ENCODE measurements at places on chromosomes 12 and 14. TPM values are rescaled to one million over a fixed set of nuclear protein-coding genes. Genes with fewer than 3 reads are reported as not detected.
A peak's percentile ranks its signal among the peaks of the same experiment; 100 is the strongest.

EML1 gene
- total RNA-seq = 35.3 TPM

FBXO21 gene
- total RNA-seq = 37.8 TPM

SLC10A1 gene
- not detected for total RNA-seq

VCPKMT gene
- 6.1 TPM for total RNA-seq

CELA1 gene
- total RNA-seq = not detected

SDR39U1 gene
- total RNA-seq = 54.2 TPM

B3GNT4 gene
- 1.8 TPM for total RNA-seq

DNA sequence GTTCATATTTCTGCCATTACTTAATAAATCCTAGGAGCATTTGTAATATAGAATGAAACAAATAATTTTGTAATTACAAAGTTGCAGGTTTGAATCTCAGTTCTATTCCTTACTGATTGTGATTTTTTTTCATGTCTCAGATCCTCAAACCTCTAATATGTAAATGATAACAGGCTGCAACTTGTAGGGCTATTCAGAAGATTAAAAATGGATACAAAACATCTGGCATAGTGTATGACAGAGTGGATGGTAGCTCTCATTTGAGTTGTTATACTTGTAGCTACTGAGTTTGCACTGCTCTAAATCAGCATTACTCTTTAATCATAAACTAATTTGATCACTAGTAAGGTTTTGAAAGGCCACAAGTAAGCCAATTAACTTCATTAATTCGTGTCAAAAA lies 406.3 kb upstream of the MGAT4C start:
- DNase-seq = no peak

- DNase-seq = no peak
Measured at GRCh38 chr14:68282479-68283377, 463.1 kb downstream of the RAD51B start.

GRCh38 chr14:101665478-101666078 lies 95.9 kb upstream of the PPP2R5C start:
- DNase-seq = peak; percentile 22

DNA sequence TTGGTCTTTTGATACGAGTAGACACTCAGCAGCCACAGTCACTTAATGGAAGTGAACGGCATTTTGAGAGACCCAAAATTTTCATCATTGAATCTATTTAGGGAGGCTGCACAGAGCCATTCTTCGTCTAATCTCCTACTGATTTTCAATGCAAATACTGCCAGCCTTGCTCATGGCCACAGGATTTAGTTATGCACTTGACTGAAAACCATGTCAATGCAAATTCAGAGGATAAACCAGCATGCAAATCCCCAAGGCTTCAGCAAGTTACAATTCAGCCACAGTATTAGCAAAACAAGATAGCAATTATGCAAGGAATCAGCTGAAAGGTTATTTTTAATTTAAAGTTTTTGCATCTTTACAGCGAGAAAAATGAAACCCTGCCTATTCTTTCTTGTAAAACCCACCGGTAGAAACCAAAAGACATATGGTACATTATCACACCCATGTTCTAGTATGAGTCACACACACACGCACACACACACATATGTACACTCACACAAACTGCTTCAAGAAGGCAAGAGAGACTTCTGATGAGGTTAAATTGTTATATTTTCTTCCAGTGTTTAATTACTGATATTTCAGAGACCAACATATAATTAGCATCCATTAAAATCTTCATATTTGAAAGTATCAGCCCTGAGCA lies 985.3 kb upstream of the FLRT2 start:
- no peak for DNase-seq

DNA sequence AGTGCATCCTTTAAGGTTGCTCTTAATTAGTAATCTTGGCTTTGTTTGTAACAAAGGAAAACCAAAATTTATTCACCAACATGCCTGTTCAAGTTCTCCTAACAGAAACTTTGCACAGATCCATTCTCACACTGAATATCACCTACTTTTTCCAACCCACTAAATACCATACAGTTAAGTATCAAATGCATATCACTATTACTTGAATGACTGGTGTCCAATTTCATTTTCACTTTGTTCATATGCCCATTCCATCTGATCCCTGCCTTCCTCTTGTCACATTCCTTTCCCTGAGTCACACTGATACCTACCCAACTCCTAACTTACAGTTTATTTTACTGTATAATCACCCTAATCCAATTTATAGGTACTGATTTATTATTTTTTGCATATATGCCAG lies 286.4 kb downstream of the NELL2 start:
- DNase-seq = no peak

GRCh38 chr12:67217647-67218046 lies 51.5 kb upstream of the CAND1 start:
- no peak for DNase-seq

- no peak for DNase-seq
Measured at GRCh38 chr12:50841716-50842531, 802 bp upstream of the TMPRSS12 start.

GRCh38 chr12:106284358-106285105 lies 18.0 kb upstream of the TCP11L2 start:
- DNase-seq = no peak

GRCh38 chr14:79438696-79439342 lies 772.5 kb downstream of the DIO2 start:
- no peak for DNase-seq

DNA sequence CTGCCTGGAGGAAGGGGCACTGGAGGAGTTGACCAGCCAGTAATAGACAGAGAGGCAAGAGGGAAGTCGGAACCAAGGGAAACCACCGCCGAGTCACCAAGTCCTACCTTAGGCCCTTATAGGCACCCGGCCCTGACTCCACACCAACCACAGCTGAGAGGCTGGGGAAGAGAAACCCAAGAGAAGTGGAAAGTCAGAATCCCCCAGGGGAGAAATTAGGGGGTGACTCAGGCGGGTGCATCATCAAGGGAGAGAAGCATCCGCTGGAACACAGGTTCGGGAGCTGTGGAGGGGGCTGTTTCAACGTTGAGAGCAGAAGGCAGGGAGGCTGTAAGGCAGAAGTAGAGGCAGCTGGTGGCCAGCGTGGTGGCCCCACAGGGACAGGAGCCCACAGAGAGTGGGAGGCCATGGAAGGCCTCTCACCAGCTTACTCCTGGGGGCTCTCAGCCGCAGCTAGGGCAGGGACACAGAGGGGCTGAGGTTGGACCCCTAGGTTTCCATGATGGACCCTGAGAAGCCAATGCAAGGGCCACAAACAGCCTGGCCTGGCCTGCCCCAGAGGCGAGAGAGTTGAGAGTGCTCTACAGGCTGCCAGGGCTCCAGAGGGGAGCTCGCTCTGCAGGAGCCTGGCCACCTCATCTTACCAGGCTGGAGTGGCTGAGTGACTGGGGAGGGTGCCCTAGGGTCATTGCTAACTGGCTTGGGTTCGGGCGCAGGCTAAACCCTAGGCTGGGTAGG lies 1.4 kb upstream of the TRMT61A start:
- no peak for DNase-seq

DNA sequence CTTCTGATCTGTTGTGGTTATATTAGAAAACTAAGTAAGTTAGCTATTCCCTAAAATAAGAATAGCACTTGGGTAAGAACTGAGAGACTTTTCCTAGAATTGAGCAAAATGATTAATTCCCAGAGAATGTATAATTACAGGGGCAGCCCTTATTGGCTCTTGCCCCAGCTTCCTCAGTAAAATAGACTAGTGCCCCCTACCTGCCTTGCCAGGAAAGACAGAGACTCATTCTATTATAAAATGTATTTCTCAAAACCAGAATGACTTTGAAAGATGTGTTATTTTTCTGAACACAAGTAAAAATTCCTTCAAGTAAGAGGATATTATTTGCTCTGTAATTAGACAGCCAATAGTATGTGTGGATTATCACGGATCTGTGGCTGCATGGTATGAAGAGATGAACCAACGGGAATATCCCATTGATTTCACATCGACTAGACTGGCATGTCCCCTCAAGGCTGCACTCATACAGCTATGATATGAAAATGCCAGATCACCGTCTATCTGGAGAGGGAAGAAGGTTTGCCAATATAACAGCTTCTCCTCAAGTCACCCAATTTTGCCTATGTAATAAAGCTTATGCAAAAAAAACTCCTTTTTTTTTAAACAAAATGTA lies 7.4 kb upstream of the GLRX5 start:
- DNase-seq = no peak

GRCh38 chr12:5294274-5295070 lies 137.4 kb upstream of the NTF3 start:
- DNase-seq = no peak

GRCh38 chr12:80977346-80977745 lies 39.6 kb upstream of the LIN7A start:
- no peak for DNase-seq

- DNase-seq = no peak
Measured at GRCh38 chr12:108649126-108649525, 15.4 kb upstream of the SELPLG start.

DNA sequence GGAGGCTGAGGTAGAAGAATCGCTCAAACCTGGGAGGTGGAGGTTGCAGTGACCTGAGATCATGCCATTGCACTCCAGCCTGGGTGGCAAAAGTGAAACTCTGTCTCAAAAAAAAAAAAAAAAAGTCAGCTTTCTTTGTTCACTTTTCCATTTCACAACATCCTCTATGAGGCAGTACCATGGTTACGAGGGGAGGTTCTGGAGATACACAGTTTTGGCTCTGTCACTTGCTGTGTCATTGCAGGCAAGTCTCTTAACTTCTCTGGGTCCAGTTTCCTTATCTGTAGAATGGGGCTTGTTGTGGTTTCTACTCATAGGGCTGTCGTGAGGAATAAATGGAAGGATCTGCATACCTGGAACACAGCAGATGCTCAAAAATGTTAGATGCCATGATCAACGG lies 75.6 kb upstream of the SLC24A4 start:
- DNase-seq = no peak

GRCh38 chr14:20386276-20386855 lies 26.9 kb downstream of the TEP1 start:
- DNase-seq = no peak

Data from Panc1 (cell line).